ENCODE measurements at places on chromosomes 13 and 19. TPM values are rescaled to one million over a fixed set of nuclear protein-coding genes. Genes with fewer than 3 reads are reported as not detected.

The HIPK4 gene
- 0.29 TPM for total RNA-seq

The C5AR1 gene
- 0.65 TPM for total RNA-seq

The ZNF491 gene
- total RNA-seq: 6.2 TPM

The ZNF726 gene
- total RNA-seq: 1.7 TPM

DNA sequence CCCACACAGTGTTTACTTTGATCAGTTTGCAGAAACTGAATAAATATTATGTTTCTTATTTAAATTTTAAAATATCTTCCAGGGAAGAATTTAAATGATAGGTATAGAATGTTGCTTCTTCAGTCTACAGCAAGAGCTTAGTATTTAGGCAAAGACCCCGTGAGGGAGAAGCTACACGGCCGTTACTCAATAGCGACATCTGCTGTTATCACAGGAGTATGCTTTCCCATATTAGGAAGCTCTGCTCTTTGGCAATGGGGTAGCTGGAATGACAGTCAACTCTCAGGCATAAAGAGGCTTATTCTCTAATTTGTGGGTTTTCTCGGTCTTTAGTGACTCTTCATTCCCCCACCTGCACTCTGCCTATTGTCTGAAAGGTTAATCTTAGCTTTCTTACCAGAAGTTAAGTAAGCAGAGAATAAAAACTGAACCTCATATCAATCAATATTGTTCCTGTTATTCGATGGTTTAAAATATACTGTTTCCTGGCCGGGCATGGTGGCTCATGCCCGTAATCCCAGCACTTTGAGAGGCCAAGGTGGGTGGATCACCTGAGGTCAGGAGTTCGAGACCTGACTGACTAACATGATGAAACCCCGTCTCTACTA lies 13.2 kb upstream of the LHFPL6 start:
- DNase-seq: no peak
- no peak overlapping the region for H3K4me3 ChIP-seq
- H3K36me3 ChIP-seq: no peaks in the 10 kb centered on the region
- H3K4me1 ChIP-seq: peaks cover 5% of the 10 kb centered on the region

The SPIB gene
- not detected for total RNA-seq

The STX10 gene
- total RNA-seq: 48.5 TPM

GRCh38 chr13:90751026-90751425 lies 596.5 kb upstream of the MIR17HG start:
- no peak overlapping the region for H3K27ac ChIP-seq
- no peak overlapping the region for H3K4me3 ChIP-seq
- no peaks in the 10 kb centered on the region for H3K36me3 ChIP-seq
- H3K27me3 ChIP-seq: peaks cover 4% of the 10 kb centered on the region

GRCh38 chr13:32707471-32707870 lies 121.2 kb downstream of the PDS5B start:
- peaks cover 46% of the 10 kb centered on the region for H3K36me3 ChIP-seq
- H3K4me1 ChIP-seq: peaks cover 9% of the 10 kb centered on the region
- no peak overlapping the region for H3K4me3 ChIP-seq
- no peak overlapping the region for H3K27ac ChIP-seq
- DNase-seq: no peak
- no peaks in the 10 kb centered on the region for H3K27me3 ChIP-seq

GRCh38 chr13:95239283-95239682 lies 62.0 kb downstream of the ABCC4 start:
- H3K36me3 ChIP-seq: no peaks in the 10 kb centered on the region
- peak; percentile 1 for DNase-seq
- H3K4me1 ChIP-seq: peaks cover 14% of the 10 kb centered on the region
- no peak overlapping the region for H3K27ac ChIP-seq
- H3K27me3 ChIP-seq: no peaks in the 10 kb centered on the region

DNA sequence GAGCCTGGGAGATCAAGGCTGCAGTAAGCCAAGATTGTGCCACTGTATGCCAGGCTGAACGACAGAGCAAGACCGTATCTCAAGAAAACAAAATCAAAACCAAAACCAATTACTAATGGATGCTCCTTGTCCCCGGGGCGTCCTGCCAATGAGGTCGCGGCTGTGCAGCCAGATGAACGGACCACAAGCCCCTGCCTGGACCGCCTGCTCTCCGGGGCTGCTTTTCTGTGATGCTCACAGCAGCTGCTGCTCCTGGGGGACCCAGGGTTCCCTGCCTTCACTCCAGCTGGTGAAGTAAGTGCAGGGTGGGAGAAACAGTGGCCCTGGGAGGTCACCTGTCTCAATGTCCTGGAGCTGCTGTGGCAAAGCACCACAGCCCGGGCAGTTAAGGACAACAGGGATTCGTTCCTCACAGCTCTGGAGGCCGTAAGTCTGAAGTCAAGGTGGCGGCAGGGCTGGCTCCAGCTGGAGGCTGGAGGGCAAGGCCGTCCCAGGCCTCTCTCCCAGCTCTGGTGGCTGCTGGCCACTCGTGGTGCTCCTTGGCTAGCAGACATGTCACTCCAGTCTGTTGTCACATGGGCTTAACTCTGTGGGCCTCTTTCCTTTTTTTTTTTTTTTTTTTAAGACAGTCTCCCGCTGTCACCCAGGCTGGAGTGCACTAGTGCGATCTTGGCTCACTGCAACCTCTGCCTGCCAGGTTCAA lies 10.1 kb downstream of the COPE start:
- no peak for DNase-seq
- H3K36me3 ChIP-seq: peaks cover 14% of the 10 kb centered on the region
- H3K4me3 ChIP-seq: no peak overlapping the region
- H3K27me3 ChIP-seq: no peaks in the 10 kb centered on the region
- H3K4me1 ChIP-seq: no peaks in the 10 kb centered on the region

DNA sequence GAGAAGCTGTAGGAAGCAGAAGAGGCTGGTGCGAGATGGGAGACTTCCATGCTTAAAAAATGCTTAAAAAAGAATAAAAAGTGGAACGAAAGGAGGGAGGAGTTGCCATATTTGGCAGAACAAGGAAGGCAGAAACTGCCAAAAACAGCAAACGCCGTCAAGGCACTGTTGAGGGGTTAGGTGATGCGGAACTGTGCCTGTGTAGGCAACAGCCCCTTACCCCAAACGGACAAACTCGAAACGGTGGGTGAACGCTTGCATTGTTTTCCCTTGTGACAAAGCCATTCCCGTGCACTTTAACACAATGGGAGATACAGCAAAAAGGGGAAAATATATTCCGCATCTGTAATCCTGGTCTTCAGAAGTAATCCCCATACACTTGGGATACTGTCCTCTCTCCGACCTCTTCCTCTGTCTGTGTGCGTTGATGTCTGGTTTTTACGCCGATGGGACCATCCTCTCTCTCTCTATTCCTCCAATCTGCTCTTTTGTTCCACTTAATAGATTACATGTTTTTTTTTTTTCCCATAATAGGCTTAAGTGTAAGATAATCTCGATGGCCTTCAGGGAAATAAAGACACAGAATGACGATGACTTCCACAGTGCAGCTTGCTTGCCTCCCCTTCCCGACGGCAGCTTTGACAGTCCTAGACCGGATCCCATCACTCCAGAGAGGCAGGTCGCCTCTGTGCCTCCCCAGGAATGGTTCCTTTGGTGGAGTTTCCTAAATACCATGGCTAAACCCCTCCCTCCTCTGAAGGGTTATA lies 132.7 kb upstream of the RNF113B start:
- H3K27ac ChIP-seq: peak overlapping the region; percentile 64
- no peaks in the 10 kb centered on the region for H3K27me3 ChIP-seq
- peaks cover 15% of the 10 kb centered on the region for H3K36me3 ChIP-seq

All from osteocyte (in vitro differentiated cells).